ENCODE measurements at places on chromosomes 6 and 20.

DNA sequence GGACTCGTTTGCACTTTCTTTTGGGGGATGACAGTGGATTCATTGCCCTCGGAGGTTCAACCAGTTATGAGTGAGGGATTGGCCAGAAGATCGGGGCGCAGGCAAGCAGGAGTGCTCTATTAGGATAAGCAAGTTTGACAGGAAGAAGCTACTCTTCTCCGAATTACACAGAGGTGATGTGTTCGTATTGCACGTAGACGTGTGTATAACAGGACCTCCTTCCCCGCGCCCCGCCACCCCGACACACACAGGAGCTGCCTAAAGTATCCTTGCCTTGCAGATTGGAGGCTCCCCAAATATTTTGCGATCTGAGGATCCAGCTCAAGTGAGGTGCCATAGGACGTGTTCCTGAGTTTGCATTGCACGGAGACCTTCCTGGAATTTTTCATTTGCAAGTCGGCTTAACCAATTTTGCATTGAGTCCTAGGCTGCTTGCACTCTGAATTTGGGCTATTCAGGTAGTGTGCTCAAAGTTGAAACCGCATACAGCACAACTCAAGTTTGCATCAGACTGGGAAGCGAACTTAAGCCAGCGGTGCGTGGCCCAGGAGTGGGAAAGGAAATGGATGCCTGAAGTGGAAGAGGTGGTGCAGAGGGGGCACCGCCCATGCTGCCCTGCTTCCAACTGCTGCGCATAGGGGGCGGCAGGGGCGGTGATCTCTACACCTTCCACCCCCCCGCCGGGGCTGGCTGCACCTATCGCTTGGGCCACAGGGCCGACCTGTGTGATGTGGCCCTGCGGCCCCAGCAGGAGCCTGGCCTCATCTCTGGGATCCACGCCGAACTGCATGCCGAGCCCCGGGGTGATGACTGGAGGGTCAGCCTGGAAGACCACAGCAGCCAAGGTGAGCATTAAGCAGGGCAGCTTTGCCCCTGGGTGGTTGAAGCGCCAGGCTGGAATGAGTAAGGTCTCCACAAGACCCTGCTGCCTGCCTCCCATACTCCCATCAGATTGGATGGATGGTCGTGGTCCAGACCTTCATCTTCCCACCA, 770 bp downstream of the TCF19 start:
- ATAC-seq: peak; percentile 64

GRCh38 chr20:32830437-32830836, 10.7 kb downstream of the MAPRE1 start:
- peak; percentile 50 for ATAC-seq

DNA sequence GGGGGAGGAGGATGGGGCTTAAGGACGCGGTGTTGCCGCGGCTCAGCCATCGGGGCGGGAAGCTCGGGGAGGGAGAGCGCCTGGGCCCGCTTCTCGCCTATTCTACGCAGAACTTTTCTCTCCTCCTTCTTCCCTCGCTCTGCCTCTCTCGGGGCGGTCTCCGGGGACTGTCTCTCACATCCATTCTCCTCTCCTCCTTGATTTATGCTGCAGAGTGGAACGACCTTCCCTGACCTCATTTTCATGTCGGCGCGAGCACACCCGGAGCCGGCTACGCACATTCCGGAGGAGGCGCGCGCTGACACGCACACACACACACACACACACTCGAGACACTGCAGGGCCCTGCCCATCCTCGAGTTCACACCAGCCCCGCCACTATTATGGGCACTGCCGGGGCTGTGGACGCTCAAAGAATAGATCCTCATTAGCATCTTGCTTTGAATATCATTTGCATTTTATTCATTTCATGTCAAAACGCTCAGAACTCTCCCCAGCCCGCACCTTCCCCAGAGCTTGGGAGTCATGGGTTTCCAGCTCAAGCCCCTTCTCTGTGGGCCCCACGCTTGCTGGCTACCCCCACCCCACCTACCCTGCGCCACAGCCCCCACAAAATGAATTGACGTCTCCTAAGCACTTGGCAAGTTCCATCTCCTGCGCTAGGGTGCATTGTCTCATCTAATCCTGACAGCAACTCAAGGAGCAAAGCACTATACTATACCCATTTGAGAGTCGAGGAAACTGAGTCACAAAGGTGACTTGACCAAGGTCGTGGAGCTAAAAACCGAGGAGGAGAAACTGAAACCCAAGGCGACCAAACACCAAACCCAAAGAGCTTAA, 36.8 kb downstream of the NCR2 start:
- ATAC-seq: no peak

DNA sequence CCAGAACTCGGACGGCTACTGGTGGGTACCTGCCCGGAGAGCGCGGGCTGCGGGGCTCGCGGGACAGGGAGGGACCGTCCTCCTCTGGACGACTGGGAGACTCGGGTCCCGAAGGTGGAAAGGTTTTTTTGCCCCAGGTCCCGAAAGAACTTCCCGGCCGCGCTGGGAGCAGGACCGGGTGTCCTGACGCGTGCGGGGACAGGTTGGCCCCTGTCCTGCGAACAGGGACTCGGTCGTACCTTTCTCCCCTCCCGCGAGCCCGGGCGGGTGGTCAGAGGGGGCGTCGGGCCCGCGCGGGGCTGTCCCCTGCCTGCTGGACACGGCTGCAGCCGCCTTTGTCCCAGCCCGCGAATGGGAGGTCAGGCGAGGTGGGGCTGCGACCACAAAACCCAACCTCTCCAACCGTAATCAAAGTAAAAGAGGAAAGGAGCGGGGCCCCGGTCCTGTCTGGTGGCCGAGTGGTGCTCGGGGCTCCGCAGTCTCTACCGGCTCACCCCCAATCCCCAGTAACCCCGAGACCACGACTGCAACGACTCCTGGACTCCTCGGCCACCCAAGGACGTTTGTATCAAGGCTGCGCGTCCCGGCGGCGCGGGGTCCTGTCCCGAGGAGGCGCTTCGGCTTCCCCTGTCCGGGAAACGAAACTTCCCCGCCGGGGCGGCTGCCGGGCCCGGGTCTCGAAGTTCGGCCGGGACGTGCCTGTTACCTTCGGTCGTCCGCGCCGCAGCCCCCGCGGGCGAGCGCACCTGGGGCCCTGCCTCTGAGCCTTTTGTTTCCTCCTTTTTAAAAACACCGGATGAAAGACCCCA, 798 bp downstream of the DSP start:
- peak; percentile 3 for ATAC-seq

DNA sequence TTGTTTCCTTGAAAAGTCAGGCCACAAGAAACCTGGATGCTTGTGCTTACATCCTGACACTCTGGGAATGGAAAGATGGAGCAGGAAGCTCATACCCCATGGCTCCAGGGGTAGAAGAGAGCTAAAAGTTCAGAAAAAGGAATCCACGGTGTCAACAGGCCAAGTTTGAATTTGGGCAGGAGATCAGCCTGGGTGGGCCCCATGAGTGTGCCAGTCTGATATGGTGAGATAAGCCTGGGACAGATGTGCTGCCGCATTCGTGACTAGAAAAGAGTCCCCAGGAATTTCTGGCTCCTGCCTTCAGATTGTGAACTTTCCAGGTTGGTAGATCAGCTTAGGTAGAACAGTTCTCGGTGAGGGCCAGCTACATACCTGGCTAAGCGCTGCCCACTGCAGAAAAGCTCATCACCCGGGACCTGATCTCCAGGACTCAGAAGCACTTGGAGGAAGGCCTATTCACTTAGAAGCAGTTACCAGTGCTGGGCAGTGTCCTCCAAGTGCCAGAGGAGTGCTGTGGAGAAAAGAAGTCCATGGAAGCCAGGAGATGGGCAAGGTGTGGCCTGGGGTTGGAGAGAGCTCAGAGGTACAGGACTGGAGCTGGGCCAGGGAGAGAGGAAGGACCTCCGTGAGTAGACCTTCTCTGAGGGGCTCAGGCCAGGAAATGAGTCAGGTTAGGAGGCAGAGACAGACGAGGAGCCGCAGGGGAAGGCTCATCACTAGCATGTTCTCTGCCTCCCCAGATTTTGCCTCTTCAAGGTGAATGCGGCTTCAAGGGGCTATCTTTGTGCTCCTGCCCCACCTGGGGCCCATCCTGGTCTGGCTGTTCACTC, at the start of gene TSPO2:
Gene TSPO2, plus strand, starts transcription at position 242 of the 830 bp plus-strand sequence. Its CDS starts 519 bp downstream, at position 761.
- no peak for ATAC-seq

DNA sequence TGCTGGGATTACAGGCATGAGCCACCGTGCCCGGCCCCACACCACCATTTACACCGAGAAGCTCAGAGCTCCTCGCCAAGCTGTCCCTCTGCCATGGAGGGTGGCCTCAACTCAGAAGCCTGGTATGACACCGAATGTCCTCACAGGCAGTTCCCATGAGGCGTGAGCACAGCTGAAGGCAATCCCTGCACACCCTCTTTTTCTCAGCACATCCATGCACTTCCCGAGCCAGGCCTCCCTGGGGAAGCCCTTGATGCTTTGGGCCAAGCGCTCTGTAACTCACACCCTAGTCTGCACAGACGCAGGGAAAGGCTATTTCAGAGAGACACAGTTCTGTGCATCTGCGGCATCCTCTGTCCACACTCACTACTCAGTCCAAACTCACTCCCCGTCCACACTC, 18.4 kb downstream of the THBS2 start:
- ATAC-seq: no peak
